ENCODE measurements at places on chromosomes 12 and 14.

GRCh38 chr12:123148223-123148622 lies 2.7 kb downstream of the PITPNM2 start:
- no peak for DNase-seq

DNA sequence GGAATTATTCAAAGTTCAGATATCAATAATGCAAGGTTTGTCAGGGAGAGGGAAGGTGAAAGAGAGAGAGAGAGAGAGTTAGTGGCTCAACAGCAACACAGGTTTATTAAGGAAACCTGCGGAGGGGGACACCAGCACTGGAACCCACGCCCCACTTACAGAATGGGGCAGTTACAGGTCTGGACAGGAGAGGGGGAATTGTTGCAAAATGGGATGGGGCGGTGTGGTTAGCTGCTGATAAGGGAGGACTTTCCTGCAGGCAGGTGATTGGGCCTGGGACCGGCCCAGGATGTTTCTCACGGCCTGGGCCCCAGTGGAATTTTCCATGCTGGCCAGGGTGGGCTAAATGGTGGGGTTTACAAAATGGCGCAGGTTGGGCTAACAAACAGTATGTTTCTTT lies 278.2 kb upstream of the SLC16A7 start:
- DNase-seq = no peak

DNA sequence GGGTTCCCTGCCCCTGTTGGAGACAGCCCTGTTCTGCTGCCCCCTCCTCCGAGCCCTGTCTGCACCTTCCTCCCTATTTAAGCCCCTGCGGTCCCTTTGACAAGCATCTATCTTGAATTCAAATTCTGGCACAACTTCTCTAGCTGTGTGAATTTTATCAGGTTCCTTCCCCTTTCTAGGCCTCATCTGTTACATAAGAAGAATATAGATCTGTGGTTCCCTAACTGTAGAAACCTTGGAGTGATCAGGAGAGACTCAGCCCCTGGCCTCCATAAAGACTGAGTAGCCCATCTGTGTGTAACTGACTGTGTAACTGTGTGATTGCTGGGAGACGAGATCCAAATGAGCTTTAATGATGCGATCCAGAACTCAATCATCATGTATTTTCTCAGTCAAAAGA lies 13.0 kb upstream of the RACGAP1 start:
- DNase-seq = peak; percentile 1

GRCh38 chr14:31265701-31266398 lies 58.3 kb upstream of the HECTD1 start:
- DNase-seq = no peak

GRCh38 chr12:111434680-111435338 lies 29.1 kb downstream of the SH2B3 start:
- peak; percentile 93 for DNase-seq

- no peak for DNase-seq
Observed at GRCh38 chr14:53599221-53599945, 357.2 kb downstream of the BMP4 start.

- peak; percentile 77 for DNase-seq
Observed at GRCh38 chr14:36941783-36942521, 230.5 kb downstream of the SLC25A21 start.

GRCh38 chr14:80364274-80364673 lies 153.0 kb upstream of the DIO2 start:
- DNase-seq = no peak

DNA sequence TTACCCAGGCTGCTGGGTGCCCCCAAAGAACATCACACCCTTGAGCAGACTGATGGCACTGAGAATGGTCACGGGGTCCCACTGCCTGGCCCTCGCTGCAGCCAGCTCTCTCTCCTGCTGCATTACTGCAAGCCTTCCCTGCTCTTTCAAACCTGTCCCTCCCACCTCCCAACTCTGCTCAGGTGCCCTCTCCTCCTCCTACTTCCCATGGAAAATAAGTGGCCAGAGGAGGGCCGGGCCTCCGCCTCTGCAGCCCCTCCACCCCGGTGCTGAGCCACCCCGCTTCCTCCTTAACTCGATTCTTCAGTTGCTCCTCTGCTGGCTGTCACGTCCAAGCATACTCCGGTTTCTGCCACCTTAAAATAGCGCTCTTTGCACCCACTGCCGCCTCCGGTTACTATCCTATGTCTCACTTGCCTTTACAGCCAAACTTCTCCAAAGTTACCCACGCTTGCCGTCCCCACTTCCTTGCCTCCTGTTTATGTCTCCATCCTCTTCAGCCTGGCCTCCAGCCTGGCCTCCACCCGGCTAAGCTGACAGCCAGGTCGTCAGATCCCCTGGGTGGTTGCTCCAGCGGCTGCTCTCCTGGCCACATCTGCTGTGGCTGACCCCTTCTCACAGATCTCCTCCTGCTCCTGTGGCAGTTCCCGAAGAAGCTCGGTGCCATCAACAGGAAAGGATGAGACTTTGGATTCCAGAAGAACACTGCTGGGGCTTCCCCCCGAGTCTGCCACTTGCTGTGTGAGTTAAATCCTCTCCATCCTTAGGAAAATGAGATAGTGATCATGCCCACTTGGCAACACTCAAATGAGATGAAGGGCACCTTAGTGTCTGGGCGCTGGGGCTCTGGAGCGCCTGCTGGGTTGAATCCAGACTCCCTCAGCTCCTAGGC lies 7.7 kb downstream of the SMIM41 start:
- DNase-seq = peak; percentile 68

GRCh38 chr12:7158781-7159609 lies 28.8 kb downstream of the CLSTN3 start:
- DNase-seq = no peak

Measured in spleen (tissue), 13 donors.